Fibroblast of skin of left quadriceps (primary cell): ENCODE measurements at places on chromosomes 6 and 20.

GRCh38 chr6:134750669-134751068 is 199.2 kb downstream of the ALDH8A1 start:
- DNase-seq: peak; percentile 82

DNA sequence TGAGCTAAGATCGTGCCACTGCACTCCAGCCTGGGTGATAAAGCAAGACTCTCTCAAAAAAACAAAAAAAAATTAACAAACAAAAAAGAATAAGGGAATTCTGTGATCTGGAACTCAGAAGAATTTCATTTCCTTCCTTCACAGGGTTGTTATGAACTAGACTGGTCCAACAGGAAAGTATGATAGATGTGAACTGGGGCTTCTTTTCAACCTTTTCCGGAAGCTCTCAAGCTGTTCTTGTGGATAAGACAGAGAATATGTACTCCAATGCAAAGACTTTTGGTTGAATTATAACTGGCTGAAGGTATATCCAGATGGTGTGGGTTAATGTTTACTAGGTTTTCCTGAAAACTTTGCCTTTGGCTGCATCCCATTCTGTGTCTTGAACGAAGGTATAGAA is 5.3 kb downstream of the RNF8 start:
- no peak for DNase-seq

DNA sequence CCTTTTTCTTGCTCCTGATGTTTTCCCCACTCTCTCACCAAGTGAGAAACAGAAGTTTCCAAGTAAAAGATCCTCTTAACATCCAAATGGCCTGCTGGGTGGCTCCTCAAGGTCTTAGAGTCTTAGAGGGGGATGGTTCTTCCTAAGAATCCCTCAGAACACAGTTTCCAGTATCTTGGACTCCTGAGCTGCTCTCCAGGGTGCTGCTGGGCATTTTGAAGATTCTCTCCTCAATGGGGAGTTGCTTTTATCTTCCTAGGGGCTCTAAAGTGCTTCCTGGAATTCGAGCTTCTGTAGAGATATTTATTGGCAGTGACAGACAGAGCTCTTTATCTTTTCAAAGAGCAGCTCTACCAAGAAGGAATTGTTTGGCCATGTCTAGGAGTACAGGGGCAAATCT is 70.8 kb upstream of the SLC35B3 start:
- DNase-seq: no peak

DNA sequence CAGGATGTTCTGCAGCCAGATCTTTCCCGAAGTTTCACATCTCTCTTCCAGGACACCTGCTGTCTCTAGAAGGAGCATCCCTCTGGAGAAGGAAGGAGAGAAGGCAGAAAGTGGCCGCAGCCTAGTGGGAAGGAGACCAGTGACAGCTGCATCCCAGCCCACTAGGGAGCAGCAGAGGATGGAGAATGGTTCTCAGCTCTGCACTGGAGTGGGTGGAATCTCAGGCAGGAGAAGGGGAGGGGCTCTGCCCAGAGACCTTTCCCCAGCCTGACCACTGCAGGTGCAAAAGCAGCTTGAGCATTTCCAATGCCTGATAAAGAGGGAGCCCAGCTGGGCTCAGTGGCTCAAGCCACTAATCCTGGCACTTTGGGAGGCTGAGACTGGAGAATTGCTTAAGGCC is 32.3 kb downstream of the NCR2 start:
- DNase-seq: peak; percentile 27

- peak; percentile 46 for DNase-seq
Measured at GRCh38 chr6:104601131-104601651, 258.5 kb downstream of the HACE1 start.

DNA sequence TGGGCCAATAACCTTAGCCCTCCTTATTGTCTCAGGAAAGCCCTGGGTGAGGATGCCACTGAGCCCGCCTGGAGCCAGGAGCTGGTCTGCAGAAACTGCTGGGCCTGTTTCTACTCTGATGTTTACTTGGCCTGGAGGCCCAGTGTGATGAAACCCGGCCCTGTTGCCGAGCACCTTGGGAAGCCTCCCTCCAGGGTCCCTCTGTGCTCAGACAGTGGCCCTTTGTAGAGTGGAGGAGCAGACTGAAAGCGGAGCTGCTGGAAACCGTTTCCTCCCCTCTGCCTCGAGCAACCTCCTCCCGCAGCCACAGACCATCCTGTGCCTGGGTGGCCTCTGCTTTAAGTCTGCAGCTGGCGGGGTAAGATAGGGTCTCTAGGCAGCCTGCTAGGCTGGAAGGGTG is 84.1 kb upstream of the EPB41L1 start:
- no peak for DNase-seq

GRCh38 chr20:47448429-47448828 is 53.3 kb upstream of the NCOA3 start:
- DNase-seq: no peak

DNA sequence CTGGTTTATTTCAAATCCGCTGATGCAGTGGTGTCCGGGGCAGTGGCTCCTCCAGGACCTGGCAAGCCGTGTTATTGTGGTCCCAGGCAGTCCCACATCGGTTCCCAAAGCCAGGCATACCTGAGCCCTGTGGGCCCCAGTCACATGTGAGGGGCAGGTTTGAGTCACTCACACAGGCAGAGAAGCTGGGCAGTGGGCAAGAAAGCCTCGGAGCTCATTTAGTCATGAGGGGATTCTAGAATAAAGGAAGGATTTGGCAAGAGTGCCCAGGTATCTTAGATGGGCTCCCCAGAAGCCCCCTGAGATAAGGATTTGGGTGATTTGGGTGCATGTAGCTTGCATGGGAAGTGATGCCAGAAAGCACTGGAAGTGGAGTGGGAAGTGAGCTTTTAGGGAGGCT is 37.3 kb downstream of the SYNDIG1 start:
- DNase-seq: no peak

- DNase-seq: peak; percentile 86
Measured at GRCh38 chr20:290084-290831, at the start of gene C20orf96. C20orf96 (minus strand) TSS chr20:290750; CDS start chr20:290610, 140 bp downstream.

DNA sequence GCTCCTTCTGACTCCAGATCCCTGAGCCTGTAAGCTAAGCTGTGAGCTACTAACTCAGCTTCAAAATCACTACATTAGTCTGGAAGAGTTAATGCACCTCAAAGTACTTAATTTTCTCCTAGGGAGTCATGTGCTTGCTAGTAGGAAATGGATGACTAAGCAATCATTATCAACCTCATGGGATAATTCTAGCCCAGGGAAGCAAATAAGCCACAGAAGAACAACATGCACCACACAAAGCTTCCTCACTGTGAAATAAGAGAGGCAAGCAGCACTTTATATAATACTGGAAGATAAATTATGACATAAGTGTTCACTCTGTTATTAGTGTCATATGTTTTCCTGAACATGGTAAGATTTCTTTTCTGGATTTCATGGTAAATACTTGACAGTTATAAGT is 57.9 kb upstream of the RCAN2 start:
- no peak for DNase-seq
